Cardiac atrium fibroblast (primary cell): ENCODE measurements at places on chromosomes 1 and 21. TPM values are rescaled to one million over a fixed set of nuclear protein-coding genes. Genes with fewer than 3 reads are reported as not detected.

Gene PAX7
- total RNA-seq: not detected in 2 replicates

Gene PCP4L1
- not detected in 2 replicates for total RNA-seq

Gene CD34
- 10.3 and 18.3 TPM in 2 replicates for total RNA-seq

Gene OTUD3
- total RNA-seq: 1.1 and 2.3 TPM in 2 replicates

Gene FCRL1
- total RNA-seq: not detected in 2 replicates

Gene TPTE
- not detected in 2 replicates for total RNA-seq

Gene OR2L13
- not detected in 2 replicates for total RNA-seq

Gene GCSAML
- total RNA-seq: not detected in 2 replicates

Gene KCNQ4
- under 0.01 TPM in 1 of 2 replicates, not detected in the other for total RNA-seq

Gene HCN3
- total RNA-seq: under 0.01 and 0.90 TPM in 2 replicates

Gene HSD11B1
- total RNA-seq: 16.6 and 177 TPM in 2 replicates

Gene CPTP
- total RNA-seq: 31.1 and 32.6 TPM in 2 replicates

Gene CSF3R
- under 0.01 TPM in 1 of 2 replicates, not detected in the other for total RNA-seq

Gene PFKL
- 225 and 255 TPM in 2 replicates for total RNA-seq

Gene CRYAA
- total RNA-seq: not detected in 2 replicates

Gene THEM5
- not detected in 2 replicates for total RNA-seq

Gene PYHIN1
- not detected in 2 replicates for total RNA-seq

Gene CD52
- total RNA-seq: not detected in 2 replicates

Gene AKIRIN1
- total RNA-seq: 38.9 and 39.5 TPM in 2 replicates

Gene CHRNB2
- not detected in 2 replicates for total RNA-seq

Gene LCE2D
- not detected in 2 replicates for total RNA-seq

Gene KRTAP11-1
- not detected in 2 replicates for total RNA-seq

Gene LSS
- total RNA-seq: 63.7 and 116 TPM in 2 replicates

Gene CDC14A
- 3.9 and 6.5 TPM in 2 replicates for total RNA-seq

Gene C8B
- total RNA-seq: not detected in 2 replicates

Gene LIN28A
- not detected in 2 replicates for total RNA-seq
